ENCODE measurements at places on chromosomes 13 and 19.

DNA sequence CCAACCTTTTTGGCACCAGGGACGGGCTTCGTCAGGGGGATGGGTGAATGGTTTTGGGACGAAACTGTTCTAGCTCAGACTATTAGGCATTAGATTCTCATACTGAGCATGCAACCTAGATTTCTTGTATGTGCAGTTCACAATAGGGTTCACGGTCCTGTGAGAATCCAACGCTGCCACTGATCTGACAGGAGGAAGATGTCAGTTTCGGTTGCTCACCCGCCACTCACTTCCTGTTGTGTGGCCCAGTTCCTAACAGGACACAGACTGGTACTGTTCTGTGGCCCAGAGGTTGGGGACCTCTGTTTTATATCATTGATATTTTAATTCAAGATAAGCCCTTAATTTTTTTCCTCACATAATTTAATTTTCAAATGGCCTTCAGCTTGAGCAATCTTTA lies 26.7 kb upstream of the TDRD3 start:
- no peak for DNase-seq

DNA sequence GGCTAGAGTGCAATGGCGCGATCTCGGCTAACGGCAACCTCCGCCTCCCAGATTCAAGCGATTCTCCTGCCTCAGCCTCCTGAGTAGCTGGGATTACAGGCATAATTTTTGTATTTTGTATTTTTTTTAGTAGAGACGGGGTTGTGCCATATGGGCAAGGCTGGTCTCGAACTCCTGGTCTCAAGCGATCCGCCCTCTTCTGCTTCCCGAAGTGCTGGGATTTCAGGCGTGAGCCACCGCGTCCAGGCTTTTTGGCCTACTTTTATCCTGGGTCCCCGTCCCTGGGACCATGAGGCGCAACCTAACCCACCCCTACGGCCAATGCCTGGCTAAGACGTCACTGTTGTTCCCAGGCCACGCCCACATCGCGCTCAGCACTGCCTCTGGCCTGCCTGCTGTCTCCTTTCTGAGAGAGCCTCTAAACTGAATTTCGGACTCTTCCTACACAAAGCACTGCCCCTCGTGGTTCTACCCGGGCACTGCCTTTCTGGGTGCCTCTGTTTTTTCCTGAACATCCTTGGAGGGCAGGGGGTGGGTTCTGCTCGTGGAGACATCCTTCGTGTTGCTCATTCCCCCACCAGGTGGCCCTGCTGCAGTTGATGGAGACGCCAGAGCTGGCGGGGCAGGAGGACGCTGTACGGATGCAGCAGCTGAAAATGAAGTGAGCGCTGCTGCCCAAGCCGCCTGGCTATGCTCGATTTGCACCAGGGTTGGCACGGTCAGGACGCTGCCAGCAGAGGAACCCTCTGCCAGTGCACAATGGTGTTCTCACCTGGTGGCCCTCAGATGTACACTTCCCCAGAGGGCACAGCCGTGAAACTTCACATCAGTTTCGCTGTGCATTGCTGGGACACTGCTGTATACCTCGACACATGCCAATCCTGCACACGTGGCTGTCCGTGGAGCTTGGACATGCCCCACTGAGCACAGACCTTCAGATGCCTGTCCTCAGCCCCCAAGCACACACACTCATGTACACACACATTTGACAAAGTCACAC lies 2.0 kb downstream of the REX1BD start:
- no peak for DNase-seq

DNA sequence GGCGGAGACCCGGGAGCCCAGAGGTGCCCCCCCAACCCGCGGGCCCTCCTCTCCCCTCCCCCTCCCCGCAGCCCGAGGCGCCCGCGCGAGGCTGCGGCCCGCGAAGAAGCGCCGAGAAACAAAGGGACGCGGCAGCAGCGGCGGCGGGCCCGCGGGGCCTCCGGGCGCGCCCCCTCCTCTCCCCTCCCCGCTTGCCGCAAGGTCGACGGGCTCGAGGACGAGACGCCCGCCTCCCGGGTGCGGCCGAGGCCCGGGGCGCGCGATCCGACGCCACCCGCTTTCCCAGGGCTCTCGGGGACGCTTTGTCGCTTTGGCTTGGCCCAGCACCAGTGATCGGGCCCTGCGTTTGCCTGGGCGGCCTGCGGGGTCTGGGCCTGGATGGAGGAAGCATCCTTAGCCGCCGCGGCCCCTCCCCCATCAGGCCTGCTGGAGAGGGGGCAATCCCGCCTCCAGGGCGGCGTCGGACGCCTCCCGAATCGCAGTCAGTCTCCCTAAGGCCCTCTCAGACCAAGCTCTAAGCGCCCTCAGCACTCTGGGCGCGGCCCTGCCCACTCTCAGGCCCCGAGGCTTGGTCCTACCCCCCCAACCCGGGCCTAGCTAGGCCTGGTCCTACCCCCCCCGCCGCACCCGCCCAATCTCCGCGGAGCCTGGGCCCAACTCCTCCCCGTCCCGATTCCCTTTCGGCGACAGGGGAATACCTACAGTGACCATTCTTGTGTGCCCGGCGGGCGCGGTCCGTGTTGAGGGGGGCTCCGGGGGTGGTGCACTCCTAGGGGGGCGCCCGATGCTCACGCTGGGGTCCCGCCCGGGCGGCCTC lies 740 bp downstream of the ELAVL3 start:
- DNase-seq, result no peak

- no peak for DNase-seq
Measured at GRCh38 chr13:37868691-37869505, 674 bp downstream of the TRPC4 start.

DNA sequence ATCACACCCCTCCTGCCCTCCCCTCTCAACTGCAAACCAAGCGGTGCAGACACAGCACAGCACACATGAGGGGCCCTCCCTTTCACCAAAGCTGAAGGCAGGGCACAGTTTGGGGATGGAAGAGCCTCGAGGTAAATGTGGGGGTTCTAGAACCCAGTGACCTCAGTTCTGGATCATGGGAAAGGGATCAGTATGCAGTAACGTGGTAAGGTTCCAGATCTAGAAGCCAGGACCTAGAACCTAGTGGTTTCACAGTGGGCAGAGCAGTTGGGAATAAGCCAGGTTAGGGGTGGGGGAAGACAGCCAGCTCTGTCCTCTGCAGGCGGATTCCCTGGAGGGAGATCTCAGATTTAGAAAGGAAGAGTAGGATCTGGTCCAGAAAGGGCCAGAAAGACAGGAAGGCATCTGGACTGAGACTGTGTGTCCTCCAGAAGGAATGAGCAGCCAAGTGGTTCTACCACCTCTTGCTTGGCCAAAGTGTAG lies 3.1 kb downstream of the FTL start:
- DNase-seq, result no peak

GRCh38 chr13:108606424-108606823 lies 23.0 kb upstream of the MYO16 start:
- DNase-seq, result no peak

DNA sequence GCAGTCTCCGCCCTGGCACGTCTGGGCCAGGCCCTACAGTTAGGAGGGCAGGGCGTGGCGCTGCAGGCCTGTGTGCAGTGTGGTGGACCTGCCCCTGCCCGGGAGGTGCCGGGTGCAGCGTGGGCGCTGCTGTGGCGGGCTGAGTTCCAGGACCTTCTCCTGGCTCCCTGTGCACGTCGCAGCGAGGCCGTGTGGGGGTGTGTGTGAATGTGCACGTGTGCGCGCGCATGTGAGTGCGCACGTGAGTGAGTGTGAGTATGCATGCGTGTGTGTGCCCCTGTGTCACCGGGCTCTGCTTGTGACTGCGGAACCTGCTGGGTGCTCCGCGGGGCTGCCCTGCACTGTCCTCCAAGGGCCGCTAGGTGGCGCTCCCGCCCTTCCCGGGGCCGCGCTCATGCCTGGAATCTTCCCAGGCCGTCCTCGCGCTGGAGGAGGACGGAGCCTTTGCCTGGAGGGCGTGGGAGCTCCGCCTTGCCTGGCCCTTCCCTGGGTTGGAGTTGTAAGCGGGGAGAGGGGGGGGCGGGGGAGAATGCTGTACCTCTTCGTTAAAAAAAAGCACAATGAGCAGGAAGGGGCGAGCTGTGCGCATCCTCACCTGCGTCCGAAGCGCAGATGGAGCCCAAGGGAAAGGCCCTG lies 79.3 kb downstream of the KDM4B start:
- DNase-seq, result peak; percentile 74

GRCh38 chr13:109244566-109244965 lies 541.8 kb downstream of the IRS2 start:
- no peak for DNase-seq

DNA sequence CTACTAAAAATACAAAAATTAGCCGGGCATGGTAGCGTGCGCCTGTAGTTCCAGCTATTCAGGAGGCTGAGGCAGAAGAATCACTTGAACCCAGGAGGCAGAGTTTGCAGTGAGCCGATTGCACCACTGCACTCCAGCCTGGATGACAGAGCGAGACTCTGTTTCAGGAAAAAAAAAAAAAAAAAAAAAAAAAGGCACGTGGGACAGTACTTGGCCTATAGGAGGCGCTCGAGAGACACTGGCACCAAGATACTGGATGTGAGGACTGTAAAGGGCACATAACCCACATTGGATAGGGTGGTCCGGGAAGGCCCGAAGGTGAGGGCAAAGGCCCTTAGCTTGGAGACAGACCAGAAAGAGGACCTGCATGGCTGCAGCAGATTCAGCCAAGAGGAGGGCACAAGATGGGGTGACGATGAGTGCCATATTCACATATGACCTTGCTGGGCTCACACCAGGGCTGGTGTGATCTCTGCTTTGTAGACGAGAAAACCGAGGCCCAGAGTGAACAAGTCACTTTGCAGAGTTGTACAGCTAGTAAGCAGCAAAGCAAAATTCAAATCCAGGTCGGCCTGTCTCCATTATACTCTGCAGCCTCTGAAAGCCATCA lies 89.4 kb downstream of the DPF1 start:
- peak; percentile 27 for DNase-seq

DNA sequence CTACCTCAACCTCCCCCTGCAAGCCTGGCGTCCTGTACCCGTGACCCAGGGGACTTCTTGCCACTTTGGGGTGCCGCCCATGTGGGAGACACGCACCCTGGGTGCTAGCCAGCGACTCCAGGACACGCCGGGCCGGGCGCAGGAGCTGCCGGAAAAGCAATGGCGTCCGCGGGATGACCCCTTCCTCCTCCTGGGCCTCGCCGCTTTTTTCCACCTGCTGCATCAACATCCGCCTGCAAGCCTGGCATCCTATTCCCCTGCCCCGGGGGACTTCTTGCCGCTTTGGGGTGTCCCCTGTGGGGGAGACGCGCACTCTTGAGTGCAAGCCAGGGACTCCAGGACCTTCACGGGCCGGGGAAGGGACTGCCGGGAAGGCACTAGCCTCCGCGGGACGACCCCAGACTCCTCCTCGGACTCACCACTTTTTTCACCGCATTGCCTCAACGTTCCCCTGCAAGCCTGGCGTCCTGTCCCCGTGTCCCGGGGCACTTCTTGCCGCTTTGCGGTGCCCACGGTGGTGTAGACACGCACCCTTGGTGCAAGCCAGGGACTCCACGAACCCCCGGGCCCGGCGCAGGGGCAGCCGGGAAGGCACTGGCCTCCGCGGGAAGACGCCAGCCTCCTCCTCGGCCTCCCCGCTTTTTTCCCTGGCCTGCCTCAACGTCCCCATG lies 237.8 kb downstream of the TUBA3C start:
- no peak for DNase-seq

GRCh38 chr19:44903602-44904425 lies 1.8 kb upstream of the APOE start:
- peak; percentile 83 for DNase-seq

GRCh38 chr13:29716493-29716892 lies 121.0 kb upstream of the SLC7A1 start:
- no peak for DNase-seq

DNA sequence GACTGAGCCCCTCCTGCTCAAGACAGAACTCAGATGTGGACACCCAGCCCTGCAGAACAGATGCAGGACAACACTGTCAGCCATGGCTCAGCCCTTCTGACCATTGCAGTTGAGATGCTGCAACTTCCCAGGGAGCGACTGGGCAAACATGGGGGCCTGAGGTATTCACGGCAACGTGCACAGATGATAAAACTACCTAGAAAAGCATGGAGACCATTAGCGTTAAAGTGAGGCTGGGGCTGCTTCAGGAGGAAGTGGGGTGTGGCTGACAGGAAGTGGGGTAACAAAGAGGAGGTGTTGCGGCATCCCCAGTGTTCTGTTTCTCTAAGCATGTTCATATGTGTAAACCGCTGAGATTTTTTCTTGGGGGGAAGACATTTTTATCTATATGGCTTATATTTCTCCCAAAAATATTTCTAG lies 1.3 kb upstream of the SIGLEC9 start:
- peak; percentile 43 for DNase-seq

DNA sequence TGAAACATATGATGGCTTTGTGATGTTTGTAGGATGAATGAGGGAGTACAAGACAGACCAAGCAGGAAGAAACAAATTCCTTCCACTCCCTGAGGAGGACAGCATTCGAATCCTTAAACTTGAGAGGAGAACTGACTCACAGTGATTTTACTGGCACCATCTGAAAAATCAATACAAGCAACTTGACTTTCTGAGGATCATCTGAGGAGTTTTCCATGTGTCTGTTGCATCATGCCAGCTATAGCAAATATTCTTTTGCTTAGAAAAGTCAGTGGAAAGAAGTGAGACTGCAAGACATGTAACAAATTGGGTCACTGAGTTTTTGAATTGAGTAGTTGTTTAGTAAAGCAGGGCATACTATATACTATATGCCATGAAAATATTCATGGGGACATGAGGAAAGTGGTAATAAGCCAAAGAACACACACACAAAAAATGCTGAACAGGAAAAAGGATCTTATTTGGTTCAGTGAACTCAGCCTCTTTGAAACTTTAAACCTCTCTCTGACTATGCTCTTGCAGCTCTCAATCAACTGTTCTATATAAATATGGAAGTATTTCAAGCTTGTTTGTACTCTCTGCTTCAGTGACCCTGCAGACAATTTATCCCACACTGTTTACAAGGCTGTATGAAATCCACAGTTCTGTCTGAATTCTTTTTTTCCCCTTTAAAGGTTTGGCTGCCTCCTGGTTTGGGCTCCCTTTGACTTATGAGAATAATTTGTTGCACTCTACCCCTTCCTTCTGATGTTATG lies 35.5 kb downstream of the SERTM1 start:
- DNase-seq, result no peak

GRCh38 chr19:7386308-7386707 lies 37.6 kb downstream of the ARHGEF18 start:
- peak; percentile 24 for DNase-seq

- peak; percentile 88 for DNase-seq
Measured at GRCh38 chr19:48837051-48837524, 797 bp upstream of the HSD17B14 start.
